Gastroesophageal sphincter (tissue), 4 donors: ENCODE measurements at places on chromosomes 3 and 15. TPM values are rescaled to one million over a fixed set of nuclear protein-coding genes. Genes with fewer than 3 reads are reported as not detected.

ECT2 gene
- total RNA-seq: 5.1 TPM

GABRR3 gene
- total RNA-seq: not detected

MESD gene
- 26.9 TPM for total RNA-seq

ARGFX gene
- not detected for total RNA-seq

SOX14 gene
- total RNA-seq: not detected

ATP10A gene
- total RNA-seq: 41.8 TPM

GRCh38 chr15:96487245-96487644 lies 156.7 kb downstream of the NR2F2 start:
- H3K27me3 ChIP-seq: peaks cover 13% of the 10 kb centered on the region
- no peaks in the 10 kb centered on the region for H3K36me3 ChIP-seq
- H3K4me3 ChIP-seq: no peak overlapping the region
- ATAC-seq: no peak

- no peaks in the 10 kb centered on the region for H3K27me3 ChIP-seq
- ATAC-seq: no peak
- peak overlapping the region; percentile 66 for H3K27ac ChIP-seq
These were observed 48.6 kb upstream of the AKAP13 start for GRCh38 chr15:85331655-85332285.

- no peak overlapping the region for H3K27ac ChIP-seq
- peaks cover 97% of the 10 kb centered on the region for H3K4me1 ChIP-seq
- H3K4me3 ChIP-seq: no peak overlapping the region
- ATAC-seq: no peak
- no peaks in the 10 kb centered on the region for H3K36me3 ChIP-seq
These were observed 26.8 kb downstream of the FNDC3B start for GRCh38 chr3:172065967-172066762.

DNA sequence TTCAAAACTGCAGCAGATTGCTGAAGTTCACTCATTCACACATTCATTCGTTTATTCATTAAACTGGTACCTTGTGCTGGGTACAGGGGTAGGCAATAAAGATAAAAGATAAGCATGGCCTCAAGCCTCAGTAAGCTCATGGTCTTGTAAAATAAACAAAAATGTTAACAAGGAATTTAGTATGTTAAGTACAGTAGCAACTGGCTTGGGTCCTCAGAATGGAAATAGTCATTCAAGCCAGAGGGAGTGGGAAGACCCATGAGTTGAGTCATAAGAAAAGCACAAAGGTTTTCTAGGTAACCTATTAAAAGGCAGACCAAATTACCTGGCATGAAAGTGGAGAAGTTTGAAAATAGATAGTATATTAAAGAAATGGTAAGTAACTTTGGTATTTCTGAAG lies 163.3 kb downstream of the CDIN1 start:
- no peaks in the 10 kb centered on the region for H3K4me1 ChIP-seq
- H3K27me3 ChIP-seq: no peaks in the 10 kb centered on the region
- H3K4me3 ChIP-seq: no peak overlapping the region
- no peak for ATAC-seq
- no peak overlapping the region for H3K27ac ChIP-seq
